ENCODE measurements at places on chromosomes 2 and 18.

DNA sequence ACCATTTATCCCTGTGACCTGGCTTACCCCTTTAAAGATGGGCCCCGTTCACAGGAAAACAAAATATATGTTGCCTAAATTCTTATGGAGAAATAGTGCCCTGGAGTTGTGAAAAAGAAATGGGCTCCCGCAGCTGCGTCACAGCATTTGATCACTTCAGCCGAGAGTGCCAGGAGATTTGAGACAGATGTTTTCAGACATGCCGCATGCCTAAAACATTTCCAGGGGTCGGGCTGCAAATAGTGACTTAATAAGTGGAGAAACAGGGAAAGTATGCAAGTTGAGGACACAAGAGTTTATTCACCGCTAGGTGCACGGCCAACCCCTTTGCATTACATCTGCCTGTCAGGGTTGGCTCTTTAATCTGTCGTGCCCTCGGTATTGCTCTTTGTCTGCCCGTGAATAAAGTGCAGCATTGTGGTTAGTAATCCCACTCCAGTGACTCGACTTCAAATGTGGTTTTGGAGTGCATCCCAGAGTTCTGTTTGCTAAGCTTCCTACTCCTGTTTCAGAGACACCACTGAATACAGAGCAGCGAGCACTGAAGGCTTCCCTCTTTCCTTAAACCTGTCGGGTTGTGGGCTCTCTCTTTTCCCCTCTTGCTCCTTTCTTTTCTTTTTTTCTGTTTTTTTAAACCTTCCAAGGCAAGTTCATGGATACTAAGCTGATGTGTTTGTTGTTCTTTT is 187.5 kb downstream of the LTBP1 start:
- DNase-seq, result no peak

DNA sequence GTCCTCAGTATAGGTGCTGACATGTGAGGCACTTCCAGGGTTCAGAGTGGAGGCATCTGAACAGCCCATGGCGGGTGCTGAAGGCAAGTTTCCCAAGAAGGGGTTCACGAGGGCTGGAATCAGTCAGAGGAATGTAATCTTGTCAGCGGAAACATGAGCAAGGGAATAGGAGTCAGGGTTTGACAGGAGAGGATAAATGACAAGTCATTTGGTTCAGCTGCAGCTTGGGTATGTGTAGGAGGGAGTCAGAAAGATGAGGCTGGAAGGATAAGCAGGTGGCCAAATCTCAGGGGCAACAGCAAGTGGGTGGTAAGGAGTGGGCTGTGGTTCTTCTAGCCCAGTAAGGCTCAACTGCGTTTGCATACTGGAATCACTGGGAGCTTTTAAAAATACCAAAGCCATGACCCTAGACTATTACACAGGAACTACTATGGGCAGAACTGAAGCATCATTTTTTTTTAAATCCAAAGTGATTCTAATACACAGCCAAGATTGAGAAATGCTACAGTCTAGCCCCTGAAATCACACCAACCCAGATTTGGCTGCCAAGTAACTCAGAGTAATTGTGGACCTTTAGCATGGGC is 41.8 kb upstream of the NAB1 start:
- no peak for DNase-seq

- DNase-seq, result no peak
Measured at GRCh38 chr18:32280188-32280783, 90.4 kb downstream of the MEP1B start.

DNA sequence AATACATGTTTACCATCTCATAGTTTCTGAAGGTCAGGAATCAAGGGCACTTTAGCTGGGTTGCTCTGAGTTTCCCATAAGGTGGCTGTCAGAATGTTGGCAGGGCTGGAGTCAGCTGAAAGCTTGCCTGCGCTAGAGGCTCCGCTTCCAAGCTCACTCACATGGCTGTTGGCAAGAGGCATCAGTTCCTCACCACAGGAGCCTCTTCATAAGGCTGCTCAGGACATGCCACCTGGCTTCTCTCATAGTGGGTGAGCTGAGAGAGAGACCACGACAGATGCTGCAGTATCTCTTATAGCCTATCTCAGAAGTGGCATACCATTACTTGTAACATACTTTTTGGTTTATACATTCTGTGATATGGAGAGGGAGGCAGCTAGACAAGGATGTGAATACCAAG is 7.2 kb downstream of the HADHB start:
- no peak for DNase-seq

DNA sequence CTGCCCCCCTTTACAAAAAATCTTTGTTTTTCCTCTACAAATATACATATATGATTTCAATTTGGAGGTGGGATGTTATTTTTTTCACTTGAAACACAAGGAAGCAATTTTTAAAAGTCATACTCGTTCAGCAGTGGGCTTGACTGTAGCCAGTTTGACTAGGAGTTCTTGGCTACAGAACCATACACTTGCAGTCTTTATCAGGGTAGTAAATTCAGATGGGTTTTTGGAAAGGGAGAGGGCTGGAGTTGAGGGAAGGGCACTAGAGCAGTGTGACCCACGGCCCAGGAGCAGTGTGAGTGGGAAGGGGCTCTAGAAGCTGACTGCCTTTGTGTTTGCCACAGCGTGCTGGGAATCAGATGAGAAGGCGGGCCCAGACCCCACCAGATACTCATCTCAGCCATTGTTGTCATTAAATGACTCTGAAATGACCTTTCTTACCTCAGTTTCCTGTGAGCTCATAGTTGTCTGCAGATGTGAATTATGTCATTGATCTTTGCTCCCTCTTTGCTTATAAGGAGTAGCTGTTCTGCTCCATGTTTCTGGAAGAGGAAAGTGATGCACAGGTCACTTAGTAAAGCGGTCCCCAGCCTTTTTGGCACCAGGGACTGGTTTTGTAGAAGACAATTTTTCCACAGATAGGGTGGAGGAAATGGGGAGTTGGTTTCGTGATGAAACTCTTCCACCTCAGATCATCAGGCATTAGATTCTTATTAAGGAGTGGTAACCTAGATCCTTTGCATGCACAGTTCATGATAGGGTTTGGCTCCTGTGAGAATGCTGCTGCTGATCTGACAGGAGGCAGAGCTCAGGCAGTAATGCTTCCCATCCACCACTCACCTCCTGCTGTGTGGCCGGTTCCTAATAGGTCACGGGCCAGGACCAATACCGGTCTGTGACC is 116.8 kb downstream of the SPTBN1 start:
- no peak for DNase-seq

GRCh38 chr2:26623541-26624495 is 17.3 kb downstream of the CIB4 start:
- no peak for DNase-seq

DNA sequence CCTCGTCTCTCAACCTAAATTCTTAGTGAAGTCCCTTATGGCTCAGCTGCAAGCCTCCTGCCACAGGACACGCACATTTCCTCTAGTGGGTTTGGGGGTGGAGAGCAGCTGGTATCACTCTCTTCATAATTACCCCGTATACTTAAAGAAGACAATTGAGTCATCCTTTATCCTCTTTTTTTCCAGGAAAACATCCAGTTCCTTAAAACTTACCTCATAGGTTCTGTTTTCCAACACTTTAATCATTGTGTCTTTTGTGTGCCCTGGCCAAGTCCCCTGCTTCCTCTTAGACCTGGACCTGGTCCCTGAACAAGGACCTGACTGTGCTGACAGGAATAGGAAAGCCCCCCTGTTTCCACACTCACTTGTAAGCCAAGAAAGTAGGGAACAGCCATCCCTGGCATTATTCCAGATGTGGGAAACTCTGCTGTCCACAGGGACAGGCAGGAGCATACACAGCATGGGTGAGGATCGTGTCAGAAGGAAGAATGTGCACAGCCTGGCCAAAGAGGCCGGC is 42.3 kb upstream of the MYO1B start:
- DNase-seq, result peak; percentile 24

DNA sequence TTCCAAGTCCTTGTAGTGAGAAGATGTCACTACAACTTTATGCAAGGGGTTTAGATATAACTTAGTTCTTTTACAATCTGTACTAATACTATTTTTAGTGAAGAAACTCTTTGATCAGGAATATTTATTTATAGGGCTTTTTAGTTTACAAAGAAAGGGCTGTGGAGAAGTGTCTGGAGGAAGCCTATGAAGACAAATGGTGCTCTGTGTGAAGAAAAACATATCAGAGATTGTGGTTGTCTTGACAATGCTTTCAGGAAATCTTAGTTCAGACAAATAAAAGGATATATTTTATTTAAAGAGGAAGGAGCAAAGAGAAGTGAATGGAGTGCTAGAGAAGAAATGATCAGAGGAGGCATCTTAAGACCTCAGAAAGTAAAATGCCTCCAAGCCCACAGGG is 824.9 kb downstream of the DCDC2C start:
- no peak for DNase-seq

DNA sequence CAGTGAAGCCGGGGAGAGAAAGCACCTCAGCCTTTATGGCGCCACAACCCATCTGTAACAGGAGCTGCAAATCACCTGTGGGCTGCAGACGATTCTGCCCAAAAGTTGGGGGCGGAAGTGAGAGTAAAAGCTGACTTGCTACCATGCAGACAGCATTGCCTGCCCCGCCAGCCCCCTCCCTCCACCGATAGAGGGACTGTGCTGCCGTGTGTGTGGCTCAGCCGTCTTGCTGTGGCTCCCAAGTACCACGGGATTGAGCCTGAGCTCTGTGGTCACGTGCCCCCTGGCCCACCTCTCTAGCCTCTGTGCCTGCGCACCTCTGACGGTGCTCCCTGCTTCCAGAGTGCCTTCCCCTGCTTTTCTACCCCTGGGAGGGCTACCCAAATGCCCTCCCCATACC is 79.6 kb downstream of the GLI2 start:
- DNase-seq, result no peak

DNA sequence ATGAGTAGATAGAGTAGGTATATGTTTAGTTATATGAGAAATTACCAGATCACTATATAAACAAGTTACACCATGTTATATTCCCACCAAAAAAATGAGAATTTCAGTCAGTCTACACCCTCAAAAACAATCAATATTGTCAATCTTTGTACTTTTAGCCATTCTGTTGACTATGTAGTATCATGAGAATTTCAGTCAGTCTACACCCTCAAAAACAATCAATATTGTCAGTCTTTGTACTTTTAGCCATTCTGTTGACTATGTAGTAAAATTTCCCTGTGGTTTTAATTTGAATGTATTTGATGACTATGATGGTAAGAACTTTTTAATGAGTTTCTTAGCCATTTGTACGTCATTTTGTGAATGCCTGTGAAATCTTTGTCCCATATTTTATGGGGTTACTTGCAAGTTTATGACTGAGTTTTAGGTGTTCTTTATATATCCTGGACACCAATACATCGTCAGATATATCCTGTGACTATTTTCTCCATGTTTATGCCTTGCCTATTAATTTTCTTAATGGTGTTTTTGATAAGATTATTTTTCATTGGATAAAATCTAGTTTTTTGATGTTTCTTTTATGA is 528.4 kb upstream of the SPHKAP start:
- no peak for DNase-seq

DNA sequence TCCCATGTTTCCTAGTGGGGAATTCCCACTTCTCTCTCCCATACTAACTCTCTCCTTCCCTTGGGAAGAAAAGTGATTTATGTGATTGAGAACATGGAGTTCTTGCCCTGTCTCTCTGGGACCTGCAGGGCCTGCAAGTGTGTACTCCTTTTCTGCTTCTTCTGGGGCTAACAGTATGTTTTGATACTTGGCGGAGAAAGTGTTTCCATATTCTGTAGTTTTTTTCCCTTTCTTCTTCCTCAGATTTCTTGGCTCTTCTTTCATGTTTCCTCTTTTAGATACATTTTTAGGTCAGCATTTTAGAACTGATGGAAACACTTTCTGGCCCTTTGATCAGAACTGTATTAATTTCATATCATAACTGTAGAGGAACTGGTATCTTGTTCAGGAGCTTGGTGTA is 352.2 kb downstream of the DLGAP1 start:
- no peak for DNase-seq

GRCh38 chr2:165357758-165358157 is 111.7 kb upstream of the CSRNP3 start:
- no peak for DNase-seq

DNA sequence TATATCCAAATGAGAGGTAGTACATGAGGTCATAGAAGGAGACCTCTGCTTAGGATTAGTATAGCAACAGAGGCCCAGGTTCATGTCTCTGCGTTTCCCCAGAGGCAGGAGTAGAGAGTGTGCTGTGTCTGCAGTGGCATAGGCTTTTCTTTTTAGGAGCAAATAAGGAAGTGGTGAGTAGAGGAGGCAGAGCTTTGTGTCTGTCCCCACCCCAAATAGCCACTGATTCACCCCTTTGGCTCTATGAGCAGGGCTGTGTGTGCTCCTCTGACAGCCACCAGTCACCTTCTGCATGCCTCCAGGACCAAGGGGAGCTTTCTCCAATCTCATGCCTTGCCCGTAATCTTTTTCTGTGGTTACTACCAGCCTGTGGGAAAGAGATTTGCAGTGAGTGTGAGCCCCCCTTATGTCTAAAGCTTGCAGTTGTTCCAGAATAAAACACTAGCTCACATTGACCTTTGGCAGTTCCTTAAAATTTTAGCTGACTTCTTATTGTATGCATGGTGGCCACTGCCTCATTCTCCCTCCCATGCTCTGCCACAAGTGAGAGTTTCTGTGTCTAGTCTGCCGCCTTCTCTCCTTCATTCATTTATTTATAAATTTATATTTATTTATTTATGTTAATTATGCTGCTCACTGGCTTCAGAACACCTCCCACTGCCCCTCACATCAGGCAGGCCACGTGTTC is 23.5 kb upstream of the ELAC1 start:
- DNase-seq, result peak; percentile 50

GRCh38 chr2:96608469-96609455 is 29.4 kb downstream of the KANSL3 start:
- DNase-seq, result peak; percentile 94

- DNase-seq, result no peak
Measured at GRCh38 chr18:58545338-58546296, 83.3 kb downstream of the ALPK2 start.

GRCh38 chr2:143730155-143730952 is 601.1 kb downstream of the ARHGAP15 start:
- peak; percentile 87 for DNase-seq

DNA sequence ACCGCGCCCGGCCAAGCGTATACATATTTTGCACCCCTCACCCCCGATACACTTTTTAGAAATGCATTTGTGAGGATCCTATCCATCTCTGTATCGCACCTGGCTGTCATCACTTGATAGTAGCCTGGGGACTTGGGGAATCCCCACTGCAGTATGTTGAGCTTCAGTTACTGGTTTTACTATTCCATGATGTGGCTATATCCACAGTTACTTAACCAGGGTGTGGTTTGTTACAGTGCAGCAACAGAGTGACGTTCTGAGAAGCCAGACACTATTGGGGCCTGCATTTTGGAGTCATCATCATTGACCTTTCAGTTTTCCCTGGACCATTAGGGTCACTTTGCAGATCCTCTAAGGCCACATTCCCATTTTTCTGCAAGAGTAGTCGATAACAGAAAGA is 212.7 kb downstream of the AGAP1 start:
- no peak for DNase-seq

DNA sequence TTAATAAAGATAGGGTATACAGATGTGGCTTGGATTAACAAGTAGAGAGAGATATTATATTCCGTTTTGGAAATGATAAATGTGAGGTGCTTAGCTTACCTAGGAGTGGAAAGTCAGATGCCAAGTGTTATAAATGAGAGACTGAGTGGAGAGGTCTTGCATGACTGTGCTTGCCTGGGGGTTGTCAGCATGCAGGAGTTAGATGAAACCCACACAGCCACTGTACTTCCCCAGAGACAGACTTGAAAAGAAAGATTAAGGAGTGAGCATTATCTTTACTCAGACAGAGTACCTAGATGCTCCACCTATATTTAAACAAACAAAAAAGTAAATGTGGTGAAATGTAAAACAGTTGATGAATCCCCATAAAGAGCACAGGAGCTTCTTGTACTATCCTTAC is 482.7 kb downstream of the RIT2 start:
- no peak for DNase-seq

Measured in inflammatory macrophage treated with lipopolysaccharide for 1 hour (primary cell).